ENCODE measurements at places on chromosomes 12 and 14.
A peak's percentile ranks its signal among the peaks of the same experiment; 100 is the strongest.

DNA sequence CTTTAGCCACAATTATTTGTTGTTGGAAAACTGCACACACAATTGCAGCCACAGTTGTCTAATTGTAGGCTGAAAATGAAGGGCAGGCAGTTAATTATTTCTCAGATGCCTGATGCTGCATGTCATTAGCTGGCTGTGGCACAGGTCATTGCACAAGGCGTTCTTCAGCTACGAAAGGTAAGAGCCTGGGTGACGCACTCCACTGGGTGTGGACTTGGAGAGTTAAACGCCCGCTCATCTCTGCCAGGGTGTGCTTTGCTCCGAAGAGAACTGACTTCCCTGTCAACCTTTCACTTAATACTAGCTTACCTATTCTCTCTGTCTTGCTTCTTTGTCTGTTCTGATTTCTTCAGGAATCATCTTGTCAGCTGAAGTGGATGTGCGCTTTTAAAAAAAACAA, 91.4 kb upstream of the CPM start:
- no peak for DNase-seq

DNA sequence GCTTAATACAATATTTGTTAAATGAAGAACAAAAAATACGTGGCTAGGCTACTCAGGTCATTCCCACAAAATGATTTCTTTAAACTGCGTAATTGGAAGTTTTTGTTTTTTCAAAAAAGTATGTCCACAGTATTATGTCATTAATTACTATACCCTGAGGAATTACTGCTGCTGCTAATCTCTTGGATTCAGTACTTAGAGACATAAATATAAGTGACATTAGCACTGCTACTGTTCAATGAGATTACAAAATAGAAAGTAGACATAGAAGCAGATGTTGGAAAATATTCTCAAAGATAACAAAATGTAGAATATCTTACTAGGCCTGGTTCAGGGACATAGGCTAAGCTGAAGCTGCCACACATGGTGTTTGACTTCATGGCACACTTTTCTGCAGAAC, 36.3 kb downstream of the HMGA2 start:
- DNase-seq: no peak

- peak; percentile 41 for DNase-seq
Measured at GRCh38 chr12:68454892-68455291, 122.7 kb upstream of the MDM1 start.

- no peak for DNase-seq
Measured at GRCh38 chr14:88765130-88765529, 27.6 kb downstream of the EML5 start.

- peak; percentile 79 for DNase-seq
Measured at GRCh38 chr12:124550123-124551089, 17.0 kb downstream of the NCOR2 start.

DNA sequence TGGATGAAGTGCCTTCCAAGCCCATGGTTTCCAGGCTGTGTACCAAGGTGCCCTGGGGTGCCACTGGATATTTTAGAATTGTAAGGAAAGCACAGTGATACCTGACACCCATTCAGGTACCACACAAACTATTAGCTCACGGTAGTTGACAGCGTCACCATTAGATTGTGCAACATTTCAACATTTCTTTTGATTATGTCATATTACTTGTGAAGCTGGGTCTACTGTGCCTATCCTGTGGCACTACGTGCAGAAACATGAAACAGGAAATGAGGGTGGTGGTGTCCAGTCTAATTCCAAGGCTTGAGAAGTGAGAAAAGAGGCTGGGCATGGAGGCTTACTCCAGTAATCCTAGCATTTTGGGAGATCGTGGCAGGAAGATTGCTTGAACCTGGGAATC, 75.5 kb upstream of the CPM start:
- DNase-seq: no peak

- DNase-seq: no peak
Measured at GRCh38 chr14:58560208-58560607, 77.6 kb upstream of the DACT1 start.

GRCh38 chr12:6295094-6295811, 15.2 kb upstream of the PLEKHG6 start:
- no peak for DNase-seq

- no peak for DNase-seq
Measured at GRCh38 chr12:71708658-71709057, 22.8 kb downstream of the TMEM19 start.

GRCh38 chr12:57225680-57226210, 3.8 kb upstream of the SHMT2 start:
- DNase-seq: no peak

DNA sequence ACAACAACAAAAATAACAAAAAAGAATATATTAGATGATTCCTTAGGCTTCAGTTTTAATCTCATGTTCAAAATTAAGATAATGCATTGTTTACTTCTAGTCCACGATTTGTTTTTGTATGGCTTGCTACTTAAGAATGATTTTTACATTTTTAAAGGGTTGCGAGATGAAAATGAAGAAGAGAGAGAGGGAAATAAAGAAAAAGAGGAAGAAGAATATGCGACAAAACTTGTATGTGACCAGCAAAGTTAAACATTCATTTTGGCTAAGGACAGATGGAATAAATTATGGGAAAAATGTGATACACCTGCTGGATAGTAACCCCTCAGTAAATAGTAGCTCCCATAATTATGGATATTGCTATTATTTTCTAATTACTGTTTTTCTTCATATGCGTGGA, 1.2 kb upstream of the GIT2 start:
- DNase-seq: no peak

GRCh38 chr12:84732828-84733340, 179.7 kb downstream of the SLC6A15 start:
- no peak for DNase-seq

DNA sequence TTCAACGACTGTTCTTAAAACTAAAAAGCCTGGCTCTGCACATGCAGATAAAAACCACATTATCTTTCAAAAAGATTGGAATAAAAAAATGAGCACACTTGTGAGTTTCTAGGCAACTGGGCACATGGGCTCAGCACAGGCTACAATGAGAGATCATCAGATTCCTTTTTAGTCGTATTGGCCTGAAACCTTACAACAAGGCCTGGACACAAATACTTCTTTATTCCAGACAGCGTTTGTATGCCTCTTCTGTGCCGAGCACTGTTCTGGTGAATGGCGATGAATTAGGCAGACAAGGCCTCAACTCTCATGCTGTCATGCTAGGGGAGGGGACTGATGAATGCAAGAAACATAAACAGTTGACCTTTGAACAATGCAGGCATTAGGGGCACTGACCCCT, 463.0 kb downstream of the AACS start:
- DNase-seq: no peak

- DNase-seq: no peak
Measured at GRCh38 chr12:32801269-32801980, 45.7 kb upstream of the YARS2 start.

GRCh38 chr12:19432309-19433170, 6.8 kb upstream of the AEBP2 start:
- DNase-seq: no peak

GRCh38 chr14:24258548-24259265, 4.3 kb downstream of the TGM1 start:
- DNase-seq: no peak

Measured in KBM-7 (cell line).